HTR-8/SVneo (cell line): ENCODE measurements at places on chromosomes 2 and 18.

- DNase-seq = no peak
Measured at GRCh38 chr2:196590286-196590685, 49.2 kb upstream of the CCDC150 start.

- no peak for DNase-seq
Measured at GRCh38 chr18:72843743-72844142, 24.0 kb downstream of the NETO1 start.

DNA sequence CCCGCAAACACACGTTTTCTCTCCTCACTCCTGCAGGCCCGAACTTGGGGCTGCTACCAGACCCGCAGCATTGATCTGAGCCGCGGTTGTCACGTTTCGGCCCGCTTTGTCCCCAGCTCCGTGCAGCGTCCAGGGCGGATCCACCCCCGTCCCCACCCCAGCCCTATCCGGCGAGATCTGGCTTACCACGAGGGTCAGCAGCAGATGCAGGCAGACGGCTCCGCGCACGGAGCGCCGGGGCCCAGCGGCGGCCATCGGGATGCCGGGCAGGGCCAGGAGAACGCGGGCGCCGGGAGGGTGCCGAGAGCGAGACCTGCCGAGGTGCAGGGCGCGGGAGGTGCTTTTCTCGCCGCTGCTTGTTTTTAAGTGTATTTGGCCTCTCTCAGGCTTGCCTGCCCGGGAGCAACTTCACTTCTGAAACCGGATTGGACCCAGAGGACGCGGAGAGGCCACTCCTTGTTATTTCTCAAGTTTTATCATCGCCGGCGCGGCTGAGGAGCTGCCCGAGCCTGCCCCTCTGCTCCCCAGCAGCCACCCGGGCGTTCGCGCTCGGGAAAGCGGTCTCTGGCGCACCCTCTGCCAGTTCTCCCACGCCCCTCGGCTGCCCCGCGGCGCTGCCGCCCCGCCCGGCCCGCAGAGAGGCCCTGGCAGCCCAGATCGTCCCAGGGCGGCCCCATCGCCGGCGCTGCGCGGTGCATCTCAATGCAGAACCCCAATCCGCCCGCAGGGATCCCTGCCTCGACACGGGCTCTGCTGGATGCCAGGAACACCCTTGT is at the start of gene DSC3:
TSS of gene DSC3 (minus strand) at position 337 of the 776 bp plus-strand sequence. CDS start at position 255, 82 bp downstream.
- peak; percentile 3 for DNase-seq

DNA sequence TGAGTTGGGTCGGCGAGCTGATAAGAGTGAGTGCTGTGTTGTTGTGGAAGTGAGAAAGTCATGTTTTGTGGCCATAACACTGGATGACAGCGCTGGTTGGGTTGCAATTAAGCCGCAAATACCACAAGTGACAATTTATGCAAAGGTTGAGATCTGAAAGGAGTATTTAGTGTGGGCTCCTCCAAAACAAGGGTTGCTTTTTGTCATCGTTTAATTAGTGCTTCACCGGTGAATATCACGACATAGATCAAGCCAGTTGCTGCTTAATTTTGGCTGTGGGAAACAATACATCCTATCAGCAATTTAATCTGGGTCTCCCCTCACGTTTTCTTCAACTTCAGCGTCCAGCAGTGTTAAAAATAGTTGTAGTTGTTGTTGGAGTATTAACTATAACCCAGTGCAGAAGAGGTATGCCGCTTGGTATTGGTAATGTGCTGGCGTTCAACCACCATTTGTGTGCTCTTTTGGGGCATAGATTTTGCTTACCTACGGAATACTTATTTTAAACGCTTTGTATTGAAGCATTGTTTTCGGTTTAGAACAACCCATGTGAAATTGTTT is 662 bp downstream of the ACVR2A start:
- no peak for DNase-seq

DNA sequence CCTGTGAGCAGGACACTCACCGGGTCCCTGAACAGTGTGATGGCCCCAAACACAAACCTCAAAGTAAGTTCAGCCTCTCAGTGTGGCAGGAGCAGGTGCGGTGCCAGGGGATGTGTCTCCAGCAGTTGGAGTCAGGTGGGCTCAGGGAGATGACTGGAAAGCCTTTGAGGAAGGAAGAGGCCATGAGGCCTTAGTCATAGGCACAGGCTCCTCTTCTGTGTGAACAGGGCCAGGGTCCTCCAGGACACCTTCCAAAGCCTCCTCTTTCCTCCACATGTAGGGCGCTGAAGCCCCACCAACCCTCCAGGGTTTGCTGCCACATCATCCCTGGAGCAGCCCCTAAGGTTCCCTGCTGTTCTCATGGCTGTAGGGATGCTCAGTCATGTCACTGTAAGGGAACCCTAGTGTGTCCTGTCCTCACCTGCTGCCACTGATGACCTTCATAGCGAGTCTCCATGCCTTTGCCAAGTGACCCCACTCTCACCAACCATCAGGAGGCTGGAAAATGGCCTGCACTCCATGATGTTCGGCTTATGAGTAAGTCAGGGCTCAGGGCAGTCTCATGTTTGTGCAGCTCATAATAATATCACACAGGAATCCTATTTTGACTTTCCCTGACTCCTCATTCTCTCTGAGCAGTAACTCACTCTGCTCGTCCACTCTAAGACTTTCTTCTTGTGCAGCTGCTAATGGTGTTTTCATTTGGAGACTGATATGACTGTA is 1152.9 kb downstream of the RPIA start:
- no peak for DNase-seq

- no peak for DNase-seq
Measured at GRCh38 chr2:38660282-38660681, 5.6 kb upstream of the GALM start.

DNA sequence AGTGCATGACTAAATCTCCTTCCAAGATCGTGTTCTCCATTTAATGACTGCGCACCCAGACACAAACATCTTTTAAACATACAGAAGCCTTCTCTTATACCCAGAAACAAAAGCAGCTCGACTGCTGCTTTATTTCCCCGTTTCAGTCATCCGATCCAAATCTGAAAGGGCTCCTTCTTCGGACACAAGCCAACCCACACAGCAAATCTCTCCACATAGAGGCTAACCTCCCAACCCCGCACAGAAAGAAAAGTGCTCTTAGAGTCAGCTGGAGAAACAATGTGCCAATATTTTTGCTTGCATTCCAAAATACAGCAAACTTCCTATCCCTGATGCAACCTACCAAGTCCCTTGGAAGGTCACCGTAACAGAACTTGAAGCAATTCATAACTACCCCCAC is 29.1 kb downstream of the GAREM1 start:
- no peak for DNase-seq

DNA sequence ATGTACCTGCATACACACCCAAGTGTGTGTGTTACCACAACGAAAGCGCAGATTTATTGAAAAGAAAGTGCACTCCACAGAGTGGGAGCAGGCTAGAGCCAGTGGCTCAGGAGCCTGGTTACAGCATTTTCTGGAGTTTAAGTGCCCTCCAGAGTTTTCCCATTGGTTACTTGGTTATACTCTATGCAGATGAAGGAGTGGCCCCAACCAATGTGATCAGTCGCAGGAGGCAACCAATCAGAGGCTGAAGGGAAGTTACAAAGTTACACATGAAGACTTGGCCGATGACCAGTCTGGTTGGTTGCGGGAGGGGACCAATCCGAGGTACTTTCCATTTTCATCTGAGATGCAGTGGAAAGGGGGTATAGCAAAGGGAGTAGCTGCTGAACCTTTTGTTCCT is 13.5 kb upstream of the PRLH start:
- no peak for DNase-seq

- DNase-seq = no peak
Measured at GRCh38 chr2:44944102-44944951, 2.8 kb downstream of the SIX3 start.

- DNase-seq = no peak
Measured at GRCh38 chr2:149141046-149141445, 102.5 kb downstream of the LYPD6B start.

- DNase-seq = no peak
Measured at GRCh38 chr18:38497266-38497665, 931.7 kb upstream of the CELF4 start.

DNA sequence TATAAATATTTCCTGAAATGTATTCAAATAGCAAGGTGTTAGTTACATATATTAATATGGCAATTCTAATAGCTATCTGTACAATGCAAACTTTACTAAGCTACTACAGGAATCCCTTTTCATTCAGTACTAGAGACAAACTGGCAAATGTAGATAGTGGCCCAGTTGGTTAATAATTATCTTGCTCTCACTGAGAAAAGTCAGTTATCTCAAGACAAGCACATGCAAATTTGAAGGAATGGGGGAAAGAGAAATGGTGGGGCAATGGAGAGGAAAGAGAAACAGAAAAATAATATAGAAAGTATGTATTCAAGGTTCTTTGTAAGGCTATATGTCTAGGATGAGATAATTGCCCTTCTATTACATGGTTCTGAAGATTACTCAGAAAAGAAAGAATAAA is 280.0 kb downstream of the FIGN start:
- DNase-seq = no peak

DNA sequence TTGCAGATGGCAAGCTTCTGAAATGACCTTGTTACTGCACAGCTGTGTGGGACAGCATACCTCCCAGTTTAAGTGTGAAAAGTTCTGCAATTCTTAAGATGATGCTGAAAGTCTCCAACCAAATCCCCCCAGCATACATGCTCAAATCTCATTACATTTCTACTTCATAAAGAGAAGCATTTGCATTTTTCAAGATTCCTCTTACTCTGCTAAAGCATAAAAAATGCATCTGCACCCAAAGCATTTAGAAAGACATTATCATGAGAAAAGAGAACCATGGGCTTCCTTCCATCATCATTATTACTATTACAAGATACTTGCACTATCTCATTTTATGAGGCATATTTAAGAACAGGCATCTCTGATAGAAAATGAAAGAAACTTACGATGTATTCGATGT is 236.9 kb upstream of the REV1 start:
- no peak for DNase-seq

DNA sequence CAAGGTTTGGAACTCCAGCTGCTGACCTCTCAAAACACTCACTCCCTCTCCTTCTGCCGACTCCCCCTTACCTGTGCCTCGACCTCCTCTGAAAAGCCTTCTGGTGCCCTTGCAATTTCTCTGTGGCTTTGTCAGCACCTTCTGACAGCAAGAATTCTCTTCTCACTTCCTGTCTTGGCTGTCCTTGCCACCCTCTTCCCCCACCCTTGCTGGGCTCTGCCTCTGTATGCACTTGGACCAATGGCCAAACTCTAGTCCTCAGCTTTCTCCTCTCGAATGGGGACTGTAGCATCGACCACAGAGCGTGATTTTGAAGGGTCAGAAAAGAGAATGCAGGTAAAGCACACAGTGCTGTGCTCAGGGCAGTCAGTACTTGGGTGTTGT is 99.0 kb downstream of the HS1BP3 start:
- no peak for DNase-seq

GRCh38 chr2:217790195-217790594 is 212.6 kb downstream of the TNS1 start:
- DNase-seq = no peak

GRCh38 chr18:3067165-3067661 is 54.3 kb upstream of the LPIN2 start:
- DNase-seq = no peak

- peak; percentile 64 for DNase-seq
Measured at GRCh38 chr18:23259701-23260681, 124.7 kb downstream of the CABLES1 start.

- DNase-seq = no peak
Measured at GRCh38 chr2:215743066-215743465, 270.3 kb downstream of the MREG start.

GRCh38 chr2:164015328-164016123 is 279.7 kb upstream of the FIGN start:
- DNase-seq = no peak

- DNase-seq = peak; percentile 54
Measured at GRCh38 chr2:36351736-36352349, 3.7 kb upstream of the CRIM1 start.

DNA sequence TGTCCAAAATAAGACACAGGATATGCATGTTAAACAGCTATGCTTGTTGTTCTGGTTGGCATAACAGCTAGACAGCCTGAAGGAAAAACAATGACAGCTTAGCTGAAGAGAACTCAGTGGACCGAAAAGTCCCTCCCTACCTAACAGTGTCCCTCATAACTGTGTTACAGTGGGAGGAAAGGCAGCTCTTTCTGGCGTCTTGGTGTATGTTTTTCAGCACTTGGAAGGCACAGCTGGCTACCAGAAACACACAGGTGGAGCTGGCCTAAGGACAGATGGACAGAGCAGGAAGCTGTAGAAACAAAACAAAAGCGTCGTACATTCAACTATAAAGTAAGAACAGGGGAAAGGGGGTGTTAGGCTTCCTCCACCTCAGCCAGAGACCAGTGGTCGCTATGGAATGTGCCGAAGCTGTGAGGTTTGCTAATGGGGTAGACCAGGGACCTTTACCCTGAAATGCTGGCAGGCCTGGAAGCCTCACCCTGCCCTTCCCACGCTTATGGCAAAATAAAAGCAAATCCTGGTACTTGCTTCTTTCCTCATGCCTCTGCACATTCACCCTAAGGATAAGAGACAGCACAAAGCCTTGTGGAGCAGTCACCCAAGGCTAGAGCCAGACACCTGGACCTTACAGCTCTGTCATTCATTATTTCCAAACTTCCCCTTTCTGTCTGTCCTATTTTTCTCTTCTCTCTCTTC is 103.5 kb upstream of the TRIB2 start:
- no peak for DNase-seq

- no peak for DNase-seq
Measured at GRCh38 chr2:239216614-239217273, 184.1 kb downstream of the HDAC4 start.

- no peak for DNase-seq
Measured at GRCh38 chr2:169301596-169302335, 60.6 kb downstream of the LRP2 start.

DNA sequence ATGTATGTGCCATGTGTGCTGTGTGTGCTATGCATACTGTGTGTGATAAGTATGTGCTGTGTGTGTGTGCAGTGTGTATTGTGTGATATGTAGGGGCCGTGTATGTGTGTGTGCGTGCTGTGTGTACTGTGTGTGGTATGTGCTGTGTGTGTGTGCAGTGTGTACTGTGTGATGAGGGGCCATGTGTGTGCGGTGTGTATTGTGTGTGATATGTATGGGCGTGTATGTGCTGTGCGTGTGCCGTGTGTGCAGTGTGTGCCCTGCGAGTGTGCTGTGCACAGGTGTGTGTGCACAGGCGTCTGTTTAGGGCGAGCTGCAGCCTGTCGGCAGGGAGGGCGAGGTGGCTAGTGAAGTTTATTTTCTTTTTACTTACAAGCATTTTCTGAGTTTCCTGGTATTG is 16.1 kb downstream of the SNORC start:
- no peak for DNase-seq

- no peak for DNase-seq
Measured at GRCh38 chr2:30559544-30560275, 112.7 kb downstream of the LCLAT1 start.

DNA sequence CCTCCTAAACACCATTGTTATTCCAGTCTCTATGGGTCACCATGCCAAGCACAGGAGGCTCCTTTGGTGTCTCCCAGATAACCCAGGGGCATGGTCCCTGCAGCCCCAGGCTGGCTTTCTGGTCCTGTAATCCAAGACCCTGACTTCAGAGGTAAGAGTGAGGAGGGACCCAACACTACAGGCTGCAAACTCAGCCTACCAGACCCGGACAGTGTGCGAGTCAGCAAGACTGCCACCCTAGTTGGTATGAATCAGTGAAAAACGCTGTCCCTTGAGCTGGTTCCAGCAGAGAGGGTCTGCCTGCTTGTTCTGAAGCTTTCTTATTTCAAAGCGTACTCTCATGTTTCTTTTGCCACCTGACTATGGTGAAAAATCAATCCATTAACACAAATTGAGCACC is 47.6 kb upstream of the ZFP36L2 start:
- no peak for DNase-seq

- DNase-seq = no peak
Measured at GRCh38 chr2:178177066-178177679, 17.1 kb upstream of the OSBPL6 start.

- no peak for DNase-seq
Measured at GRCh38 chr2:217895070-217895635, 107.6 kb downstream of the TNS1 start.
